ENCODE measurements at places on chromosomes 3 and 15. TPM values are rescaled to one million over a fixed set of nuclear protein-coding genes. Genes with fewer than 3 reads are reported as not detected.

The TJP1 gene
- total RNA-seq = 37.8 TPM

The LMAN1L gene
- total RNA-seq = not detected

The GOLGA8G gene
- total RNA-seq = not detected

The SUMF1 gene
- total RNA-seq = 60.7 TPM

The LSMEM2 gene
- total RNA-seq = not detected

The CHAC1 gene
- total RNA-seq = 4.4 TPM

The PLAAT1 gene
- not detected for total RNA-seq

The IL17RE gene
- 0.63 TPM for total RNA-seq

The CCR3 gene
- 0.09 TPM for total RNA-seq

The GABRR3 gene
- not detected for total RNA-seq

Data from bronchial smooth muscle cell (primary cell).